ENCODE measurements at places on chromosomes 2 and 18.

DNA sequence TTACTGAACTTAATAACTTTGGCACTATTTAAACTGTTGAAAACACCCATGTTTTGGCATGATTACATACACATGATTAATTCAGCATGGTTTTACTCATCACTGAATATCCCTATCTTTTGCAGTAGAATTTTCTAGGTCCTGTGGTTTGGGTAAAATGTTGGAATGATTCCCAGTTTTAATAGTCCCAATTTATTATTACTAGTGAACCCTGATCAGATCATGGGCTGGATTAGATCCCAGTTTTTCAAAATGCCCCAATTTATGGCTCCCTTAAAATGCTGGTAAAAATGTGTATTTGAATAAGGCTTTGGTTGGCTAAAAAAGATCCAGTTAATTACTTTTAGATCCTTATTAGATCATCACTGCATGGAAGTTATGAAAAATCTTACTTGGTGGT, 273.6 kb upstream of the NRP2 start:
- DNase-seq, result no peak

GRCh38 chr2:230614913-230615332, 97.7 kb upstream of the CAB39 start:
- no peak for DNase-seq

DNA sequence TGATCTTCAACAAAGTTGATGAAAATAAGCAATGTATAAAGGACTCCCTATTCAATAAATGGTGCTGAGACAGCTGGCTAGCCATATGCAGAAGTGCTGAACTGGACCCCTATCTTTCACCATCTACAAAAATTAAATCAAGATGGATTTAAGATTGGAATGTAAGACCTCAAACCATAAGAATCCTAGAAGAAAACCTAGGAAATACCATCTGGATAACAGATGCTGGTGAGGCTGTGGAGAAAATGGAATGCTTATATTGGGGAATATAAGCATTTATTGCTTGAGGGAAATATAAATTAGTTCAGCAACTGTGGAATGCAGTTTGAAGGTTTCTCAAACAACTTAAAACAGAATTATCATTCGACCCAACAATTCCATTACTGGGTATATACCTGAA, 89.6 kb downstream of the GCA start:
- no peak for DNase-seq

GRCh38 chr2:3742743-3743508, 39.6 kb downstream of the DCDC2C start:
- DNase-seq, result no peak

DNA sequence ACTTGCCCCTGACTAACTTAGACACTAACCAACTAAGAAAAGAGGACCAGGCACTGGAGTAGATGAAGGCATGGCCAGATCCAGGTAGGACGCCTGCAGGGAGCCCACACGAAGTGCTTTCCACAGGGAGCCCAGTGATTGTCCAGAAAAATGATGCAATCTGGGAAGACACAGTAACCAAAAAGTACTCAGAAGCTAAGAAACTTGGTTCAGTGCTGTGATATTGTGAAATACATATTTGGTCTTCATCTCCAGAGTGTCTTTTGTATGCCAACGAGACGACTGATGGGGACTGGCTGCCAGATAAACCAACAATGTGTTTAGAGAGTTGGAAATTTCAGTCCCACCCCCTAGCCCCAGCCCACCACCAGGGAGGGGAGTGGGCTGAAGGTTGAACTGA, 135.0 kb downstream of the SP3 start:
- DNase-seq, result no peak

GRCh38 chr2:40256649-40257048, 195.2 kb downstream of the SLC8A1 start:
- no peak for DNase-seq

- no peak for DNase-seq
Measured at GRCh38 chr2:127110985-127111384, 4.0 kb upstream of the BIN1 start.

DNA sequence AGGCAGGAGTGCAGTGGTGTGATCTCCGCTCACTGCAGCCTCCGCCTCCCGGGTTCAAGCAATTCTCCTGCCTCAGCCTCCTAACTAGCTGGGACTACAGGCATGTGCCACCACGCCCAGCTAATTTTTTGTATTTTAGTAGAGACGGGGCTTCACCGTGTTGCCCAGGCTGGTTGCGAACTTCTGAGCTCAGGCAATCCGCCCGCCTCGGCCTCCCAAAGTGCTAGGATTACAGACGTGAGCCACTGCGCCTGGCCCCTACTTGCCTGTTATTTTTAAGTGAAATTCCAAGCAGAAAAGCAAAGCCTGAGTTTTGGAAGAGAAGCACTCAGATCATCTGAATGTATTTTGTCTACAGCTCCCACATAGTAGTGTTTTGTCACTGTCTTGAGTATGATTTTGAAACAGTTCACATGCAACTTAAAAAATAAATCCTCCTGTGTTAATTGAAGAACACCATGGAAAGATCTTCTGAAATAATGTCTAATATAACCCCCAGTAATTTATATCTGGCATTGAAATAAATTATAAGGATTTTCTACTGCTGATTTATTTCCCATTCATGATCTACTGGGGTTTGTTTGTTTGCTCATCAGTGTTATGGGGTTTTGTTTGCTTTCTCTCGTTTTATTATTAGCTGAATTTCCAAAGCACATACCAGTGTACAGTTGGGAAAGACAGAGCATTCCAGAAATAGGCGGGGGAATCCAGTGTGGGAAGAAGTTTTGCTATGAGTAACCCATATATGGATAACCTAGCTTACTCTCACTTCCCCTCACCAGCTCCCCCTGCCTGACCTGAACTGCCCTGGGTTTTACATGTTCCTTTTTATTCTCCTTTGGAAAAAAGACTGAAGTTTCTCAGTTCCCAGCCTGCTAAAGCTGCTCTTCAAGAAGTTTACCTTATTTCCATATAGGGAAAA, 80.1 kb upstream of the MAP3K20 start:
- no peak for DNase-seq

- DNase-seq, result no peak
Measured at GRCh38 chr2:37676274-37676673, 4.8 kb upstream of the CDC42EP3 start.

DNA sequence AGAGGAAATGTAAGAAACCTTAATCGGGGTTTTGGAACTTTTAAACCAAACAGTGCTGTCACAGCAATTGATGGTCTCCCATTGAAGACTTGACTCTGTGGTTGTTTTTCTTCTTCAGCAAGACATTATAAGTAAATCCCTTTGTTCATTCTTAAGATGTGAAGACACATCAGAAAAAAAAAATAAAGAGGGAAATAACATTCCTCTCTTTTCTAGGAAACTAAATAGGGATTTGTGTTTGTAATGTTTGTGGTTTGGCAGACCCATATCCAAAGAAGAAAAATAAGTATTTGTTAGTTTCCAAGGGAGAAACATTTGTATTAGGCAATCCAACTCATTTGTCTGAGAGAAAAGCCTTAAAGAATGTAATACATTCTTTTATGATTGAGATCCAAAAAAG, 359.9 kb downstream of the DSC3 start:
- DNase-seq, result no peak

- DNase-seq, result no peak
Measured at GRCh38 chr2:20653695-20654534, 3.0 kb upstream of the HS1BP3 start.

DNA sequence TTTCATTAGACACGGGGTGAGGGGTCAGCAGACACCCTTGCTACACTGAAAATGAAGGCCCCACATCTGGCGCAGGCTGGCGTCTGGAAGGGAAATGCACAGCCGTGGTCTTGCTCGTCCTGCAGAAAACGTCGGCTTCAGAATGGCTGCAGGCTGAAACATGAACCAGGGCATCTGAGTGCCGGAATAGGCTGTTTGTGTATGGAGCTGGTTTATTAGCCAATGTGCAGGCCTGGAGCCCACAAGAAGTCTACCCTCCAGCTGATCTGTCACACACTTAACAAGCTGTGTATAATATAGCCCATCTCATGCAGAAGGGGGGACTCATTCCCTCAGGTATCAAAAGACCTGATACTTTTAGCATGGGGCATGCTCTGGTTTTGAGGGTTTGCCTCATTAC, 153.4 kb upstream of the SOX11 start:
- no peak for DNase-seq

GRCh38 chr2:241150660-241151530, 628 bp downstream of the PPP1R7 start:
- no peak for DNase-seq

DNA sequence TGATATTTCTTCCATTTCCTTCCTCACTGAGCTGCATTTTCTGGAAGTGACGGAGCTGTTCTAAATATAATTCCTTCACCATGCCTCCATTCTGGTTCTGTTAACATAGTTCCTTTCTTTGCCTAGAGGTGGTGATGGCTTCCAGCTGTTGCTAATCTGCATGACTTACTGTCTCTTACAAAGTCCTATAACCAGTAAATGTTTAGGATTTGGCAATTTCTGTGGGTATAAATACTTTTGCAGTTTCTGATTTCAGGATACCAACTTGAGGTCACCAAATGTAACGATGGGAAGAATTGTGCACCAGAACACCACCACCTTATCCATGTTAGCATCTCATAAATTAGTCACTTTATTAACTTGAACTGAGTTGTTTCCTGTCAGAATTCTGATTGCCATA, 101.7 kb upstream of the FN1 start:
- DNase-seq, result no peak

GRCh38 chr2:143058851-143059250, 70.4 kb upstream of the ARHGAP15 start:
- no peak for DNase-seq

DNA sequence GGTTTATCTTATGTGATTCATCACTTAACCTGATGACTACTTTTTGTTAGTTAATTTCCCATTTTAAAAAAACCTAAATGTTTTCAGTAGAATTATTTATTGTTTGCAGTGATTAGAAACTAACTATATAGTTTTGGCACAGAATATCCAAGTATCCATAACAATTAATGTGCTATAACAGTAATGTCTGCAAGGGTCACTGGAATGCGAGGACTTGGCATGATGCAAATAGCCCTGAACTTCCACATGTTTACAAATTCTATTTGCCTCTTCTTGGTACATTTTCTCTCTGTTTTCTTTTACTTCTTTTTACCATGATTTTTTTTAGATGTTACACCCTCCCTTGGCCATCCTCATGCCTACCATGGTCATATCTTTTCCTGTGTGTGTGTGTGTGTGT, 49.3 kb upstream of the GALNT3 start:
- DNase-seq, result no peak

GRCh38 chr18:46555724-46556123, 101.3 kb downstream of the LOXHD1 start:
- DNase-seq, result no peak
